Activated CD8-positive, alpha-beta T cell treated with anti-CD3 and anti-CD28 coated beads, Interleukin-2, amount 10 ng/mL, durations not matched to agents 7 days and 5 days (primary cell): ENCODE measurements at places on chromosomes 6 and 20. TPM values are rescaled to one million over a fixed set of nuclear protein-coding genes. Genes with fewer than 3 reads are reported as not detected.

PTCRA gene
- total RNA-seq = not detected

DNA sequence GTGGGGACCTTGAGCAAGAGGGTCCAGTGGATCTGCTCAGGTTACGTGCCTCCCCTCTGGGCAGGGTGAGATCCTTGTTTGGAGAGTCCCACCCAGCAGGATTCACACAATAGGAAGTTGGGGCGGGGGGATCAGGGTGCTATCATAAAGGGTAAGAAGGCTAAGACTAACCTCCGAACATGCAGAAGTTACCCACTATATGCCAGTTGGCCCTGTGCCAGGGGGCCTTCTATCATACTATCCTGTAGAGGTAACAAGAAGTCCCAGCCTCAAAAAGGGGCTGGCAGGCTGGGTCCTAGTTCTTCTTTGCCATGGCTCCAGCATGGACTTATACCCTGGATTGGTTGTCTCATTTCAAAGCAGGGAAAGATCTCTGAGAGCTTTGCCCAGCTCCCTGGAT, 94.1 kb downstream of the CDH26 start:
- no peak for DNase-seq

- no peak for DNase-seq
These were observed 73.6 kb upstream of the ZNF184 start for GRCh38 chr6:27546522-27546921.

GRCh38 chr6:112298021-112298745, 43.8 kb upstream of the LAMA4 start:
- DNase-seq = no peak

DNA sequence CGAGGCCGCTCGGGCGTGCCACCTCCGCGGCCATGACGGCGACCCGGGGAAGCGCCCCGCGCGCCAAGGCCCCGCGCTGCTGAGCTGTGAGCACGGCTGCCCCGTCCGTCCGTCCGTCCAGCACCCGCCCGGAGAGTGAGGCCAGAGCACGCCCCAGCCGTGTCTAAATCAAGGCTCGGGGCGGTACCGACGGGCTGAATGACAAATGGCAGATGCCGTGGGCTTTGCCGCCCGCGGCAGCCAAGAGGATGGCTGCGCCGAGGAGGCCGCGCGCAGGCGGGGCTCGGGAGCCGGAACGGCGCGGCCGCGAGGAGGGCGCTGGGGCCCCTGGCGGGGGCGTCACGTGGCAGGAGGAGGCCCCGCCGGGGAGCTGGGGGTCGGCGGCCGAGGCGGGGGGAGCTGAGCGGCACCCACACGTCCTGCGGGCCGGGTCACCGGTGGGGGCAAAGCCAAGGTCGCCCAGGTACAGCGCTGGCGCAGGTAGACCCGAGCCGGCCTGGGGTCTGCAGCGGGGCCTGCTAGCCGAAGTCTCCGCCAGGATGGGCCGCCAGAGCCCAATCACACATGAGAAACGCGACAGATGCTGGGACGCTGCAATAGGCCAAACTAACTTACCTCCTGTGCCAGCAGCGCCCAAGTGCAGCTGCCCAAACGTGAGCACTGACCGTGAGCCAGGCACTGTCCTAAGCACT, at the start of gene PLAGL1:
Gene PLAGL1 (minus strand): TSS at position 140 of the 692 bp plus-strand sequence. CDS start 60,123 bp downstream, outside the sequence.
- peak; percentile 24 for DNase-seq

ELOVL2 gene
- not detected for total RNA-seq

STX11 gene
- total RNA-seq = 14.1 TPM

OR12D3 gene
- not detected for total RNA-seq

- no peak for DNase-seq
These were observed 11.8 kb downstream of the TMEM14B start for GRCh38 chr6:10759312-10759839.

DNA sequence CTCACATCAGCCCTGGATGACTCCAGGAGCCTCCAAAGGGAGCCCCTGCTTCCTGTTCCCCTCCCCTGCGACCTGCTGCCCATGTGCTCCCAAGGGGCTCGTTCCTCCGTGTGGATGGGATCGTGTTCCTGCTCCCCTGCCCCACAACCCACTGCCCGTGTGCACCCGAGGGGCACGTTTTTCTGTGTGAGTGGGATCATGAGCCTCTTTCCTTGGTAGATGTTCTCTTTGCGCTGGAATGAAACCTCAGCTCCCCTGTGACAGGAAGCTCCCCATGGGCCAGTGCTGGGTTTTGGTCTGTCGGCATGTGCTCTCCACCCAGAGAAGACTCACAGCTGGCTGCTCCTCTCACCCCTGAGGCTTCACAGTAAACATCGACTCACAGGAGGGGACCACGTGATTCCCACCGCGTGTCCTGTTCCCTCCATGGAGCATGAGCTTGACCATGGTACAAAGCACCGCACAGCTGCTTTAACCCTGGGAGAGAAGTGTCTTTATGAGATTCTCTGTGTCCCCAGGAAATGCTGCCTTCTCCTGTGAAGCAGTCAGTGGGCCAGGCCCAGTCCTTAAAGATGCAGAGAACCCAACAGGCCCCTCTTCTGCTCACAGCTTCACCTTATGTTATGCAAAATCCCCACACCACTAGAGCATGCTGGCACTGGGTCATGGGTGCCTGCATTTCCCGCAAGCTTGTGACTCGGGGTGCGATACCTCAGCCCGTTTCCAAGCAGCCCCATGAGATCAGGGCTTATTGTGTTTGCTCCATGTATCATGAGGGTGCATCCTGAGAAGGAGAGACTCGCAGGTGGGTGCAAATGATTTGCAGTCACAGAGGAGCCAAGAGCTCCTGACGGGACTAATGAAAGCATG, 215.1 kb downstream of the ERMARD start:
- DNase-seq = peak; percentile 13

COL12A1 gene
- 0.05 TPM for total RNA-seq

GRCh38 chr20:38833154-38833856, 27.8 kb downstream of the PPP1R16B start:
- DNase-seq = no peak

GRCh38 chr20:35434085-35435005, 3.7 kb downstream of the GDF5 start:
- no peak for DNase-seq

- DNase-seq = no peak
These were observed 12.7 kb downstream of the DYNLRB1 start for GRCh38 chr20:34528921-34529297.

DNA sequence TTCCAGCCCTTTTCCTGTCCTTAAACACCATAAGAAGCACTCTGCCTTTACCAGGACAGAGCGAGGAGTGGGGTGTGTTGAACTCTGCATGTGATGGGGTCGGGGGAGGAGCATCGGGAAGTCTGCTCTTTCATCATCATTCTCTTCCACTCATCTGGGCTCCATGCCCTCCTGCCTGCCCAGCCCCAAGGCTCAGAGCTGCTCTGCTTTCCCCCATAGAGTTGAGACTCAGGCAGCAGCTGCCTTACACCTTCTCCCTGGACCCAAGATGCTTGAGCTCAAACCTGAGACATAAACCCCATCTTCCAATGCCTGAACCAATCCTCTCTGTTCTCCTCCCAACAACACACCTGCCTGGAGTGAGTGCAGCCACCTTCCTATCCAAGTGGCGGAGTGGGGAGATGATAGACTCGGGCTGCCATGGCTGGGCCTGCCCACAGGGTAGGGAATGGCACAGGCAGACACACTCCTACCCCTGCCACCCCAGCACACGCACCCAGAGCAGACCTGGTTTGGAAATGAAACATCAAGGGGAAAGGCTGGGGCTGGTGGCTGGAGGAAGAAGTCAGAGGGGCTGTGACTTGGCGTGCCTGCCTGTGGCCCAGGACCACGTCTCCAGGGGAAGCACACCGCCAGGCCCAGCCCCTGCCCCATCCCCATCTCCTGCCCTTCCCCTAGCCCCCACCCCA, 28.4 kb downstream of the TFEB start:
- no peak for DNase-seq

JAG1 gene
- total RNA-seq = 0.34 TPM

- no peak for DNase-seq
These were observed 17.4 kb upstream of the GFOD1 start for GRCh38 chr6:13504611-13505344.

VGLL2 gene
- not detected for total RNA-seq

BHLHE23 gene
- not detected for total RNA-seq

RFX6 gene
- total RNA-seq = not detected

GRCh38 chr6:134714679-134715078, 235.2 kb downstream of the ALDH8A1 start:
- DNase-seq = no peak

DNA sequence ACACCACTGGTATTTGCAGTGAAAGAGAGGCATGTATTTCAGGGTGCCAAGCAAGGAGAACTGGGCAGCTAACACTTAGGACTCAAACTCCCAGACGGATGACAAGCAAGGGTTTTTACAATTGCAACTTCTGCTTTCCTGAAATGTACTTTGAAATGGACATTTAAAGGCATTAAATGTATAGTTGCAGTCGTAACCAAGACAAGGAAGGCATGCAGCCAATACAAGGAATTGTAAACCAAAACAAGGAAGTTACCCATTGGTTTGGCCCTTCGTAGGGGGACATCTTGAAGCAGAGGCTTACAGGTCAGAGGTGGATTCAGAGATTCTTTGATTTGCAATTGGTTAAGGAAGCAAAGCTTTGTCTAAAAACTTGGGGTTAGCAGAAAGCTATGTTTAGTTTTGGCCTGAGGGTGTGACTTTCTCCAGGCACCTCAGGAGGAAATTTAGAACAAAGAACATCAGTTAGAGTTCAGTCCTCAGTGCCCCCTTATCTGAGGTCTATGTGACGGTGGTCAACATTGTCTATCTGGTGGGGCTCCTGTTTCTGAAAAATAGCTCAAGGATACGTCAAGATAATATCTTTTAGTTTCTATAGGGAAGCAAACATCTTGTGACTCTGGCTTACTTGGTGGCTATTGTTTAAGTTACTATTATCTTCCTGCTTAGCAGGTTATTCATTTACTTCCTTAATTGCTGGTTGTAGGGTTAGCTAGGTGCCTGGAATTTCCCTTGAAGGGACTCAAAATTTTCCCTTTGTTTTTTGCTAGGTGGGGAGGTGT, 266.0 kb downstream of the CD83 start:
- no peak for DNase-seq

DNA sequence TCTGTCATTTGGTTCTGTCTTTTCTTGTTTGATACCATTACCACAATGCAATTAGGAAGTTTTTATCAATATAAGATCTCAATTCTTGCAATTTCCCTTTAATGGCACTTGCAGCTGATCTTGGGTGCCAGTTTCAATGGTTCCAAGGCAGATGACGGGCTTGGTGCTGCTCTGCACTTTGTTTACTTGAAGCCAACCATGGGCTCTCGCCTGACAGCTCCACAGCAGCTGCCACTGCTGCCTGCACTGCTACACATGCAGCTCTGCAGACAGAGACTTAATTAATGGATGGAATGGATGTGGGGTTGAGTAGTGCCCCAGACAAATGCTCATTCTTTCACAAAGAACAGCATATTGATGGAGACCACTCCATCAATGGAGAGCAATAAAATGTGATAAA, 1024.3 kb upstream of the EPHA7 start:
- DNase-seq = no peak

DNA sequence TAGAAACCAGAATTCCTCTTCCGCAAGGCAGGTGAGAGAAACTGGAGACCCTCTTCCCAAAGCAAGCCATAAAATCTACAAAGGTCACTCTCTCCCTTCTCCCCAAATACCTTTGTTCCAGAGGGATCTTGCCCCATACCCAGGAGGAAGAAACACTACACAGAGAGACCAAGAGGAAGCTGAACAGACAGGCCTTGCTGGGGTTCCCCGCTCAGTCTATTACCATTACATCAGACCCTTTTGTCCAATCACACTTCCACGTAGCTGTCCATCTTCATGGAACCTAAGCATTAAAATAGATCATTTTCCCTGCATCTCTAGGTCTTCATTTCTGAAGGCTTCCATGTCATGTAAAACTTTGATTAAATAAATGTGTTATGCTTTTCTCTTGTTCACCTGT, 32.1 kb downstream of the METTL24 start:
- DNase-seq = no peak

PKHD1 gene
- total RNA-seq = not detected

DNA sequence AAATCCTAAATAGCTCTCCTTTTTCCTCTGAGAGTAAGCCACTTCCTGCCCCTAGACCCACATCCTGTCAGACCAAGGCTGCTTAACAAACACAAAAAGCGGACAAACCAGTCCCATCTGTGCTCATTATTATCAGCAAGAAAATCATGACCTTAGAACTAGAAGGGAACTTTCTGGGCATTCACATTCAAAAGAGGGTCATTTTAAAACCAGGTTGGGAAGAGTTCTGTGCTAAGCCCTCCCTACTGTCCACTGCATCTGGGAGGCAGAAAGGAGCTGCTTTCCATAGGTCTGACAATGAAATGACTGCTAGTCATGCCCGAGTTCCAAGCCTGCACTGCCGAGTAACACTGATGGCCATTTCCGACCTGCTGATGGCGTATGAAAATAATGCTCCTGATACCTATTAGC, 15.4 kb downstream of the EZR start:
- peak; percentile 80 for DNase-seq

DNA sequence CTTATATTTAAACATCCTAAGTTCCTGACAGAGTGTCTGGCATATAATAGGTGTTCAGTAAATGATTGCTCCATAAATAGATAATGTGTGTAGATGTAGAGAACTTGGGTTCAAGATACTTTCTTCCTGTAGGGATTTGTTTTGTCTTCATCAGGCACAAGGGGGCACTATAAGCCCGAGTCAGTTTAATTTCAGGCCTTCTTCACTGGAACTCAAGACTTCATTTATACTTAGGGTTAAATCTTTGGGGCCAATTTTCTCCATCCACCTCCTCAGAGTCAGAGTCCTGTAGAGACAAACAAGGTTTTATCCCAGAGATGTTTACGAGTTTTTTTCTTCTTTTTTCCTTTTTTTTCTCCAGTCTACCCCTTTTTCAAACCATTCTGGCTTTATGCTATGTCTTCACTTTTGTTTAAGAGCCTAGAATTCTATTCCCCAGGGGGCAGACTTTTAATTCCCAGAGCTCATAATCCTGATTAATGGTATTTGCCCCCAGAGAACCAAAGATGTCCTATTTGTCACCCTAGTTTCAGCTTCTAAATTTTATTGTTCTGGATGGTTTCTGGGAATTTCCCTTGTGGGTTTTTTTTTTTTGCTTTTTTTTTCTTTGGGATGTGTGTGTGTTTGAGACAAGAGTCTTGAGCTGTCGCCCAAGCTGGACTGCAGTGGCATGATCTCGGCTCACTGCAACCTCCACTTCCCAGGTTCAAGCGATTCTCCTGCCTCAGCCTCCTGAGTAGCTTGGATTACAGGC, 88.4 kb downstream of the HFE start:
- peak; percentile 82 for DNase-seq

GRCh38 chr20:5189917-5190316, 63.1 kb downstream of the CDS2 start:
- no peak for DNase-seq

- no peak for DNase-seq
These were observed 698.8 kb downstream of the DOK5 start for GRCh38 chr20:55174172-55174571.

SH3BGRL2 gene
- 0.13 TPM for total RNA-seq

GUCA1A gene
- total RNA-seq = not detected
